ENCODE measurements at places on chromosomes 6 and 20.

- no peak for DNase-seq
Measured at GRCh38 chr20:48839154-48839917, 11.5 kb upstream of the PREX1 start.

- DNase-seq = no peak
Measured at GRCh38 chr6:12034837-12035236, 22.7 kb downstream of the HIVEP1 start.

DNA sequence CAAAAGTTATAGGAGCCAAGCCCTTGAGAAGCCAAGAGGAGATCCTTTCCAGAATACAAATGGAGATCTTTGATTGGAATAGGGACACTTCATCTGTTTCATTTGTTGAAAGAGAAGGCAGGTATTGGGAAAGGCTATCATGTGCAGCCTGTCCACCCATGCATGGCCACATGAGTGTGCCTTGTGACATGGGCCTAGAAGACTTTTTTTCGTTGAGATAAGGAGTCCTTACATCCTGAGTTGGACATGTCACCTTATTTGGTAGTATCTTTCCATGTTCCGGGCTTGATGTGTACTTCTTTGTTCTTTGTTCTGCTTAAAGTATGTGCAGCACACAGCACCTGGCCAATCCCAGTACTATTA is 42.1 kb upstream of the SYNCRIP start:
- no peak for DNase-seq

GRCh38 chr6:150567380-150567779 is 32.3 kb upstream of the PLEKHG1 start:
- no peak for DNase-seq

DNA sequence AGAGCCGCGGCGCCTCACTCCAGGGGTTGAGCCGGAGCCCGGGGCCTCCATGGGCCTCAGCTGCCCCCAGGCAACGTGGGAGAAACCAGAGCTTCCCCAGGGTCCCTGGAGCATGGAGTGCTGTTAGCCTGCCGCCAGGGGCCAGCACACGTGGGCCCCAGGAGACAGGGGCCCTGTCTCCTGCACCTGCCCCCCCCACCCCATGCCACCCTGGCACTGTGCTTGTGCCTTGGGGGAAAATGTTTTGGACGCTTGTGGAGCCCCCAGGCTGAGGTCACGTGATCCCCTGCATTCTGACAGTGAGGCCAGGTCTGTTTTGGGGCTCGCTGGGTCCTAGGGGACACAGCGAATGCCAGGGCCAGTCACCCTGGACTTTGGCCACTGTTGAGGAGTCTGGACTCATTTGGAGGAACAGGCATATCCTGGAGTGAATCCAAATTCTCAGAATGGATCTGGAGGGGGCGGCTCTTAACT is 30.2 kb upstream of the MPC1 start:
- DNase-seq = no peak
